ENCODE measurements at places on chromosomes 7 and 10.

DNA sequence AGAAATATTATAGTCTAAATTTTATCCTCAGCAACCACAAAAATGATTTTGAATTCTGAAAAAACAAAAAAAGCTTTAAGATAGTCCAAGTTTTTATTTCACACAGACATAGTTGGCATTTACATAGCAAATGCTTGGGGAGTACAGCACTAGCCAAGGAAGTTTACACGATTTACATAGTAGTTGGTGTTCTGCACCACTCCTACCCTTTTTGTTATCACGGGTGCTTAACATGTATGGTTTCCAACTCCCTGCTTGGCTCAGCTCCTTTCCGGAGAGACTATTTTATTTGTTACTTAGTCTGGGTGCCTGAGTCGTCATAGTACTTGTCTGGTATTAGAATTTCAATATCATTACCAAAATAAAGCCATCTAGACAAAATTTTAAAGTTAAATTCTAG is 8.8 kb upstream of the GHRHR start:
- DNase-seq, result no peak

- peak; percentile 42 for DNase-seq
These were observed 58.1 kb downstream of the UNCX start for GRCh38 chr7:1290679-1291356.

DNA sequence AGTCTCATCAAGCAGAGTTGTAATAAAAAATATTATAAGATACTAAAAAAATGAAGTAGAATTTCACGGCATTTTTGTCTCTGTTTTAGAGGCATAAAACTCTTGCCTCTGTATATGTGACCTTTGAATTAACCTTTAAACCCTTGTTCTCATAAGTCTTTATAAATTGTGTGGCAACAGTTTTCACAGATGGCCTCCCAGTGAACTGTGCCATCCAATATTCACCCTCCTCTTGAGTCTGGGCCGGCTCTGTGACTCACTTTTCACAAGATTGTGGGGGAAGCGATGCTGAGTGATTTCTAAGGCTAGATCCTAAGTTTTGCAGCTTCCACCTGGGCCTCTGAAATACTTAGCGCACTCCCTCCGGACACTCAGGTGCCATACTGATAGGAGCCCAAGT is 4.6 kb upstream of the USP6NL start:
- no peak for DNase-seq

GRCh38 chr10:118800920-118801319 is 46.1 kb upstream of the CACUL1 start:
- peak; percentile 18 for DNase-seq

DNA sequence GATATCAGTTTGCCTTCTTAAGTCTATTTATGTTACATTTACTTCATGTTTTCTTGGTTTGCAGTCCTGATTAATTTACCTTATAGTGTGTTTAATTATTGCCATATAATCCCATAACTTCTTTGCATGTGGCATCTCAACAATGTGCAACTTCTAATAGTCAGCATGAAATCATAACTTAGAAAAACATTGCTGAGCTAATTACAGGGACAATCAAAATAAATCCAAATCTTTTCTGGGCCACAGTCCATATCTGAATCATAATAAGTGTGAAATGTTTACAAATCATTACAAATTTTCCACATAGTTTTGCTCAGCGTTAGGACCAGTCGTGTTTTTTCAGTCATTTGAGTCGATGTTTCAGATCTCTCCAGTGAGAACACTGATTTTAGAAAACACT is 29.1 kb upstream of the CABCOCO1 start:
- DNase-seq, result no peak

- DNase-seq, result peak; percentile 48
These were observed 561.2 kb upstream of the PHF14 start for GRCh38 chr7:10412422-10413019.

GRCh38 chr10:10852464-10852863 is 165.2 kb upstream of the CELF2 start:
- no peak for DNase-seq

DNA sequence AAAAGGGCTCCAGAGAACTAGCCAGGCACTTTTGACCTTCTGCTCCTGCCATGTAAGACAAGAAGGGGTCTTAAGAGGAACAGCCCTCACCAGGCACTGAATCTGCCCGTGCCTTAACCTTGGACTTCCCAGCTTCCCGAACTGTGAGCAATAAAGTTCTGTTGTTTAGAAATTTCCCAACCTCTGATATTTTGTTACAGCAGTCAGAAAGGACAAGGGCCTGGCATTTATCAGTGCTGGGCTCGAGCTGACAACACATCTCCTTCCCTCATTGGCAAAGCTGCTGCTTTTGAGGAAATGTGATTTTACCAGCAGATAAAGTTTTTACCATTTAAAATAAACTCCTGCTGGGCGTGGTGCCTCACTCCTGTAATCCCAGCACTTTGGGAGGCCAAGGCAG is 103.5 kb downstream of the GPR26 start:
- DNase-seq, result no peak

- peak; percentile 74 for DNase-seq
These were observed 31.8 kb upstream of the TM9SF3 start for GRCh38 chr10:96618653-96619052.

GRCh38 chr7:150983893-150984368 is 5.8 kb upstream of the KCNH2 start:
- DNase-seq, result peak; percentile 40

DNA sequence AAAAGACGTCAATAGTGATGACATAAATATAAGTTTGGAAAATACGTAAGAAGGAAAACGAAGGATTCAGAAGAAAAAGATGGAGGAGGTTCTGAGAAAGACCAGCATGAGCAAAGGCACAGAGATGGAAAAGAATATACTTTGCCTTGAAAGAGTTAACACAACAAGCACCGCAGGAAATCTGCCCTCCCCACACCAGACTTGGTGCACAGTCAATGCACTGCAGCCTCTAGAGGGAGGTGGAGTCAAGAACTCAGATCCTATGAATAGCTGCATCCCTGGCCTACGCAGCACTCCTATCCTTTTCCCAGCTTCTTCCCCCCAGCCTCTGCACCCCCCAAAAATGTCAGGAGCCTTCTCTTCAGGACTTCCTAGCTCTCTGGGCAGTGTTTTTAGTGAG is 1370.6 kb upstream of the LRRTM3 start:
- no peak for DNase-seq

GRCh38 chr7:48176356-48176893 is 5.2 kb downstream of the ABCA13 start:
- no peak for DNase-seq

DNA sequence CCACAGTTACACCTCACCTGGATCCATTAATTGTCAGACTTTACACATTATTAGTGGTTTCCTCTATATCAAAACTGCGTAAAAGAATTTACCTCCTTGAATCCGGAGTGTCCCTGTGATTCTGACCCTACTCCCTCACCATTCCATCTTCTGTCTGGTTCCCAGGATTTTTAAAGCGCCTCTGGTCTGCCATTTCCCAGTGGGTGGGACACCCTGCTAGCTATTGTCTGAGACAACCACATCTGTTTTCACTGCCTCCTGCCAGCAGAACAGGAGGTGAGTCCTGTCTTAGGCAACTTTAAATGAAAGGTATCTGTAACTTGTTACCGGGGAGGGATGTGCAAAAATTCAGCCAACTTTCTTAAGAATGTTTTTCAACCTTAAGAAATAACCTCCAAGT is 2.3 kb downstream of the MACROH2A2 start:
- no peak for DNase-seq

DNA sequence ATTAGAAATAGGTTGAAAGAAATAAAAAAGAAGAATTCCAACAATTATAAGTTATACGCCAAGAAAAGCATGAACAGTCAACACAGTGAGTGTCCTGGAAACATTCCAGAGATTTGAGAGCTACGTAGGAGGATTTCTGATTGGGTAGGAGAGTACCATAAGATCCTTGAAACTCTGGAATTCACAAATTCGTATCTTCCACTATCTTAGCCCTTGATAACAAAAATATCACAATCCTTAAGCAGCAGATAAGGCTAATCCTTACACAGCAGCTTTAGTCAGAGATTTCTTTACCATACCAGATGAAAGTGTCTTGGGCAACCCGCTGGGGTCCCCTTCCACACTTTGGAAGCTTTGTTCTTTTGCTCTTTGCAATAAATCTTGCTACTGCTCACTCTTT is 8.2 kb downstream of the TPK1 start:
- no peak for DNase-seq

DNA sequence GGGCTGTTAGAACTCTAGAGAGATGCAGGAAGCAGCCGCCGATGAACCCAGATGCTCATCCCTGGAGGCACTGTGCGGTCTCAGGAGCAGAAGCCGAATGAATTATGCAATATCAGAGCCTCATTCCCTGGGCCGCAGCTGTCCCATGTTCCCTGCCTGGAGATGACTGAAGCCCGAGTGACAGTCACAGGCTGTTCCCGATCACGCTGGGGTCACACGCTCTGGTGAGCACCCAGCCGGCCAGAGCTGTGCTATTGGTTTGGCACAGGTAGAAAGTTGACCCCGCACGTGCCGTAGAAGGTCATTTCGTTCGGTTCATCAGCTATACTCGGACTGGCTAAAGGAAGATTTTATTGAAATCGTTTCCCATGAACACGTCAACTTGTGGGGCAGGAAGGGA is 140.5 kb upstream of the SH2B2 start:
- peak; percentile 13 for DNase-seq

DNA sequence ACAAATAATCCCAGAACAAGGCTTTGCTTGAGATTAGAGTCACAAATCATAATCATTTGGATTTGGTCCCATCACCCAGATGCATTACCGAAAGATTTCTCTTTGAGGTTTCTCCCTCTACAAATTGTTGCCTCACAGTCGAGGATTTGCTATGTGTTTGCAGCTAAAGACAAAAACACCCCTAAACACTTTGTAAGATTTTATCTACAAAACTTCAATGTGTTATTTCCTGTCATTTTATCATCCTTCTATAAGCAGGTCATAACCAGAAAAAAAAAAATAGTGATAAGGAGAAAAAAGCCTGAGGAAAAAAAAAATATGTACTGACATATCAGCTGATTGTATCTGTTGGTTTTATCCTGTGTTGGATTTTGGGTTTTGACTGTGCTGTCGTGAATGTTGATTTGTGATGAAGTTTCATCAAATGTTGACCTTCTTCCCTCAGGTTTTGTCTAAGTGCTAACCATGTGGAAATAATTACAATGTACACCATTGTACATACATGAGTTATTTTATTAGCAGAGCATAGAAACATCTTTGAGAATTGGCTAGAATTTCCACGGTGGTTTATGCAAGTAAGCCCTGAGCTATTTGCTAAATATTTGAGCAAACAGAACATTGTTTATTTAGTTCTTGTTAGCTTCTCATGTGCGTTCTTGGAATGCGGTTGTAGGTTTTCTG is 274.4 kb downstream of the NEBL start:
- no peak for DNase-seq

- DNase-seq, result no peak
These were observed 54.8 kb downstream of the MCU start for GRCh38 chr10:72746426-72747363.

DNA sequence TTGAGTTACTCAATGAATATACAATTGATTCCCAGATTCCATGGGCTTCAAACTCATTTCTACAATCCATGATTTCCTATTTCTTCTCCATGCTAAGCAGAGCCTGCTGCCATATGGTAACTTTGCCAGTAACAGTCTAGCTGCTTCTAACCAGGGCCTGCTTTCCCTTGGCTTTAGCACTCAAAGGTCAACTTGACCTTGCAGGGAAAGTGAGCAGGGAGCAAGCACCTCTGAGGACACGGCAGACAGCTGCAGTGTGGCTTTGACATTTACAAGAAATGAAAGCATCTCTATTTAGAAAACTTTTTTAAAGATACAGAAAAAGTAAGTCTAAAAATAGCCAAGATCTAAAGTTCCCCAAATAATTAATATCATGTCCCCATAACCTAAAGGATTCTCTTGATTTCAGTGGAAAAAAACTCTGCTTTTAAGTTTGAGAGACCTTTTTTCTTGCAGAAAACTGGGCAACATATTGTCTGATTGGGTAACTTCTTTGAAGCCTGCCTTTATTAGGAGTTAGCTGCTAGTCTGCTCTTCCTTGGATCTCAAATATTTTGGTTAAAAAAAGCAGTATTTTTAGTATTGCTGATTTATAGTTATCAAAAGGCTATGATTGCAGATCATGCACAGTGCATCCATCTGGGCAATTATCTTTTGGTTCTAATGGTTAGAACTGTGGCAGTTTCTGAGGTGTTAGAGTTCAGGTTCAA is 257.9 kb downstream of the AHR start:
- no peak for DNase-seq

DNA sequence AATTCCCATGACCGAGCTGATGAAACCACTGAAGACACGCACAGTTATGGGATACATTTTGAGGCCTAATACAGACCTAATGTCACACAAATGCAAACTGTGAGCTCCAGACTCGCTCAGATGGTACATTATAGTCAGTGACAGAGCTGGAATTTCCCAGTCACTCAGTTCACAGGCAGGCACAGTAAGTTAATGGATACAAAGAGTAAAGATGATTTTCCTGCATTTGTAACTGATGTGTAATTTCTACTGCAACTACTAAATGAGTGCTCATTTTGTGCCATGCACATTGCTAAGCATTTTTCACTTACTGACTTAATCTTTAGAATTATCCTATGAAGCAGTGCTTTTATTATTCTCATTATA is 56.5 kb downstream of the ENO4 start:
- no peak for DNase-seq

GRCh38 chr10:87695074-87695473 is 35.4 kb downstream of the PAPSS2 start:
- no peak for DNase-seq

GRCh38 chr7:104328970-104329825 is 795 bp downstream of the LHFPL3 start:
- no peak for DNase-seq

- no peak for DNase-seq
These were observed 203.4 kb downstream of the PRPF18 start for GRCh38 chr10:13790196-13790595.

DNA sequence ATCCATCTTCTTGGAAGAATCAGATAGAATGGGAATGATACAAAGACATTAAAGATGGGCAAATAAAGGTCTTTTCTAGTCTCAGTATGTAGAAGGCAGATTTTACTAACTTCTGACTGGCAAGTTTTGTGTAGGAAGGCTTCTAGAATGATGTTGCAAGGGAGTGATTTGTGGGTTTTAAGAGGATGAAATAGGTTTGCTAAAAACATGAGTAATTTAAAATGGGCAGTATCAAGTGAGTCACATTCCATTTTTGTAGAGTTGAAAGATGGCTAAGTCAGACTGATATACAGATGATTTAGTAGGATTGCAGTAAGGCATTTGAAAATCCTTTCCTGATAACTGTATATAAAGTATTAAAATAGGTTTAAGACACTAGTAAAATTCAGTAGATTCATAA is 777.4 kb downstream of the SORCS1 start:
- no peak for DNase-seq
